ENCODE measurements at places on chromosomes 2 and 18. TPM values are rescaled to one million over a fixed set of nuclear protein-coding genes. Genes with fewer than 3 reads are reported as not detected.

KLHL41 gene
- total RNA-seq: not detected

BUB1 gene
- total RNA-seq: 111 TPM

ODC1 gene
- 181 TPM for total RNA-seq

RNF152 gene
- 0.16 TPM for total RNA-seq

FAHD2B gene
- 29.2 TPM for total RNA-seq

COX5B gene
- total RNA-seq: 238 TPM

CNDP1 gene
- not detected for total RNA-seq

CEP76 gene
- 11.9 TPM for total RNA-seq

PSMA8 gene
- 1.8 TPM for total RNA-seq

PAIP2B gene
- total RNA-seq: 3.4 TPM

SLC4A5 gene
- total RNA-seq: 2.0 TPM

MIB1 gene
- 34.6 TPM for total RNA-seq

PID1 gene
- not detected for total RNA-seq

FN1 gene
- not detected for total RNA-seq

UGT1A5 gene
- total RNA-seq: not detected

RAPH1 gene
- 1.5 TPM for total RNA-seq

C1QL2 gene
- total RNA-seq: not detected

TBR1 gene
- not detected for total RNA-seq

TTC31 gene
- total RNA-seq: 21.9 TPM

RBBP8 gene
- 81.9 TPM for total RNA-seq

CNOT11 gene
- total RNA-seq: 56.7 TPM

UPP2 gene
- not detected for total RNA-seq

IL36G gene
- not detected for total RNA-seq

DSG1 gene
- total RNA-seq: not detected

ERBB4 gene
- total RNA-seq: not detected

HRH4 gene
- not detected for total RNA-seq

MBD5 gene
- total RNA-seq: 16.6 TPM

CCL20 gene
- 5.3 TPM for total RNA-seq

L3MBTL4 gene
- total RNA-seq: not detected

TUBB8B gene
- not detected for total RNA-seq

CD207 gene
- total RNA-seq: not detected
